ENCODE measurements at places on chromosomes 6 and 20. TPM values are rescaled to one million over a fixed set of nuclear protein-coding genes. Genes with fewer than 3 reads are reported as not detected.

GRCh38 chr6:75624335-75624734 lies 22.7 kb downstream of the SENP6 start:
- H3K4me1 ChIP-seq, result no peaks in the 10 kb centered on the region
- no peak overlapping the region for H3K4me3 ChIP-seq
- no peaks in the 10 kb centered on the region for H3K27me3 ChIP-seq
- H3K36me3 ChIP-seq, result peaks cover 8% of the 10 kb centered on the region
- DNase-seq, result no peak

DNA sequence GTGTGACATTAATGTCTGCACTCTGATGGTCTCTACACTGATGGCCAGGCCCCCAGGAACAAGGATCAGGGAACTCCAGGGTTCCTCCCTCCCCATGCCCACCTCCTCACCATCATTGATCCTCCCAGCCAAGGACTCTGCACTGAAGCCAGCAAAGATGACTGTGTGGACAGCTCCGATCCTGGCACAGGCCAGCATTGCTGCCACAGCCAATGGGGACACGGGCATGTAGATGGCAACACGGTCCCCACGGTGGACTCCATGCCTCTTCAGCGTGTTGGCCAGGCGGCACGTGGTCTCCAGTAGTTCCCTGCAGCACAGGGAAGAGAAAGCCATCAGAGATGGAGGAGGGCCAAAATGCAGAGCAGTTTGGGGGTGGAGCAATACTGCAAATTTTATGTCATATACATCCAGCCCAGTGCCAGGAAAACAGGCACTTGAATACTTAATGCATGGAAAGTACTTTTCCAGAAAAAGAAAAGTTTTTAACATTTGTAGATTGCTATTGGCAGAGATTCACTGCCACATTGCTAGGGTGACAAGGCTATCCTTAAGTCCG lies 27.2 kb downstream of the ACSS1 start:
- H3K27me3 ChIP-seq, result no peaks in the 10 kb centered on the region
- H3K4me1 ChIP-seq, result no peaks in the 10 kb centered on the region
- H3K36me3 ChIP-seq, result no peaks in the 10 kb centered on the region
- no peak overlapping the region for H3K4me3 ChIP-seq
- H3K27ac ChIP-seq, result no peak overlapping the region

DNA sequence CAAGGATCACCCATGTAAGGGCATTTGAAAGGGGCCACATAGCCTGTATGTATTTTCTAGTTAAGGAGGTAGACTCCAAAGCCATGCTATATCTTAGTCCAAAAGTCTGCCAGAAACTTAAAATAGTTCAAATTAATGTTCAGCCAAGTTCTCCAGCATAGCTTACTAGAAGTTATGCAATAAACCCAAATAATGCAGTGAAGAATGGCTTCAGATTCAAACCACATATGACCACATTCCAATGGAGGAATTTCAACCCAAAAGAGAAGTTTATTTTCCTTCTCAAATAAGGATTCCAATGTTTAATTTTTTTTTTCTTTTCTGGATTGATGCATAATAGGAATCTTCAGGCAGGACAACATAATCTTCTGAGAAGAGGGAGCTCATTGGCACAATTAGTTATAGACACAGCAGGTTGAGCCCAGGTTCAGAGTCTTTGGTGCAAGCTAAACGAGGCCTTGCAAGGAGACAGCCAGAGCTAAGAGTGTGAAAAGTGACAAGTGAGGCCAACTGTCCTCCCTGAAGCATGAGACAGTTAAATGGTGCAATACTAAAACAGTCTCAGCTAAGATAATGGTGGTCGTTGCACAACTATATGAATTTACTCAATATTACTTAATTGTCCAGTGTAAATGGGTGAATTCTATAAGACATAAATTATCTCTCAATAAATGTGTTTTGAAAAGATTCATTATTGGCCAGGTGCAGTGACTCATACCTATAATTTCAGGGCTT lies 598.8 kb upstream of the CDH4 start:
- H3K4me1 ChIP-seq, result no peaks in the 10 kb centered on the region
- no peaks in the 10 kb centered on the region for H3K27me3 ChIP-seq
- H3K36me3 ChIP-seq, result no peaks in the 10 kb centered on the region
- no peak overlapping the region for H3K4me3 ChIP-seq

DNA sequence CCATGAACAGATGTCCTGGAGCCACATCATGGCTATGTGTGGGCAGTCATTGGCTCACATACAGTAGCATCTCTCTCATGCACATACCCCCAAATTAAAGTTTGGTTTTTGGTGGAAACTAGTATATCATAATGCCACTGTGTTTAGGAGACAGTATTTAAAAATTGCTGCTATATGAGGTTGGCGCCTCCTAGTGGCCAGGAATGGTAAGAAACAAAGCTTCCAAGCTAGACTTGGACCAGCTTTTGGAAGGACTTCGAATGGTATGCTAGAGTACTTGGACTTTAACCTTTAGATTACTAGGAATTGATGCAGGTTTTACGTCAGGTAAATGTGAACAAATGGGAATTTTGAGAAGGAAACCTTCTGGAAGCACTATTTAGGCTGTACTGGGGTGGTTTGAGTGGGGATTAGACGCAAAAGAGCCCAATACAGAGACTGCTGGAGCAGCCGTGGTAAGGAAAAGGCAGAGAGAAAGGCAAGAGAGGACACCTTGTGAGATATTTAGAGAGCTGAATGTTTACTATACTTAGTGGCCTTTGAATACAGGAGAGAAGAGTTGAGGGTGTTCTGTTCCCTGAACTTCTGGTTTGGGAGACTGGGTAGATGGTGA lies 23.8 kb downstream of the PRSS35 start:
- peak; percentile 36 for DNase-seq
- no peaks in the 10 kb centered on the region for H3K36me3 ChIP-seq
- no peaks in the 10 kb centered on the region for H3K4me1 ChIP-seq
- no peaks in the 10 kb centered on the region for H3K27me3 ChIP-seq
- no peak overlapping the region for H3K27ac ChIP-seq
- no peak overlapping the region for H3K4me3 ChIP-seq

Gene NRN1
- not detected for total RNA-seq

Gene DLL1
- total RNA-seq, result 5.3 TPM

Gene SLC44A4
- total RNA-seq, result 0.74 TPM

Gene PAX1
- not detected for total RNA-seq

Gene FAM83C
- not detected for total RNA-seq
